ENCODE measurements at places on chromosomes 16 and 17.

DNA sequence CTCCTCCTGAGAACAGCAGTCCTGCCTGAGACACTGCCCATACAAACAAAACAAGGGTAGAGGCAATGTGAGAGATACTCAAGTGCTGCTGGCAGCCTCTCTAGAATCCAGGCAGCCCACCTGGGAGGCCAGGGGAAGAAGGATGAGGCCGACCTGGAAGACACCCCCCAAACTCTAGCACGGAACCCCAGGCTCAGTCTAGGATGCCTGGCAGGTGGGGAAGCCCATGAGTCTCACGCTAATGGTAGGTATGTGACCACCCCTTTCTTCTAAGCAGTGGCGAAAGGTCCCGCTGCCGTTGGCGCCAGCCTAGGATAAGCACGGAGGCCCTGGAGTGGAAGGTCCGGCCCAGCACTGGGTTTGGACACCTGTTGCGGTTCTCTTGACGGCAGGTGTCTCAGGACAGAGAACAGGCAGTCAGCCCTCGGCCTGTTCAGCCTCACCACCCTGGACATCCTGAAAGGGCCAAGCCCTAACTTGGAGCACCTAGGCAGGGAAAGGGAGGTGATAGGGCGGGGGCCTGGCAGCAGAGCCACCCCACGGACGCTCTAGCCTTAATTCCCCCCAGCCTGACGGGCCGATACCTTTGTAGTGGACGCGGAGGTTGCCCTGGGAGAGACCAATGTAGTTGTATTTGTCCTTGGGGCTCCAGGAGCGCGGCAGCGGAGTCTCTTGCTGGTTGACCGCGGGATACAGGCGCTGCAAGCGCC lies 487 bp downstream of the RANBP10 start:
- DNase-seq = peak; percentile 15

DNA sequence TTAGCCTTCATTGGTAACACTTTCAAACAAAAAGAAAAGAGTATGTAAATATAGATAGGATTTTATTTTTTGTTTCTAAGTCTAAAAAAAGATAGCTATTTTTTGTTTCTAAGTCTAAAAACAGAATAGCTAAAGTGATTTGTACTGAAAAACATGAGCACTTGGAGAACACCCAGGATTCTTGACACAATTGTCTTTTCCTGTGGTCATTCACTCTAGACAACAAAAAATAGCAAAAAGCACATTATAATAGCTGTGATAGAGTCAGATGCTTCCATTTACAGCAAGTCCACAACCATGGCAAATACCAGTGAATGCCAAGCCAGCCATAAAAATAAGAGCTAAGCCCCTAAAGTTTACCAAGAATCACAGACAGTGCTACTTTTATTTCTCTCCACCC lies 36.7 kb downstream of the SKAP1 start:
- no peak for DNase-seq

DNA sequence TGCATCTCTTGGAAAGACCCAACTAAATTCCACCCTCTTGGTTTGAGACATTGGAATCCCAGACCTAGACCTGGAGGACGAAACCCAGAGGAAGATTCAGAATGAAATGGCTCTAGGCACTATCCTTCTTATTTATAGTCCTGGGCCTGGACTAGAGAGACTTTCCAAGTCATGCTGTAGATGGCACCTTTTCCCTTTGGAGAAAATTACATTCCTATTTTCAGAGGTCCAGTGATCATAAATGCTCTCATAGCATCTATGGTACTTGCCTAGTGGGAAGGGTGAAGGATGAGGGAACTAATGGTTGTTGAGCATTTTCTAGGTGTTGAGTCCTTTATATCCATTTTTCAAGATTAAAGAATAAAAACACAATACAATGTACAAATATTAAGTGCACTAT lies 37.1 kb downstream of the SPACA3 start:
- no peak for DNase-seq

GRCh38 chr16:49632795-49633184 lies 223.1 kb downstream of the ZNF423 start:
- no peak for DNase-seq

DNA sequence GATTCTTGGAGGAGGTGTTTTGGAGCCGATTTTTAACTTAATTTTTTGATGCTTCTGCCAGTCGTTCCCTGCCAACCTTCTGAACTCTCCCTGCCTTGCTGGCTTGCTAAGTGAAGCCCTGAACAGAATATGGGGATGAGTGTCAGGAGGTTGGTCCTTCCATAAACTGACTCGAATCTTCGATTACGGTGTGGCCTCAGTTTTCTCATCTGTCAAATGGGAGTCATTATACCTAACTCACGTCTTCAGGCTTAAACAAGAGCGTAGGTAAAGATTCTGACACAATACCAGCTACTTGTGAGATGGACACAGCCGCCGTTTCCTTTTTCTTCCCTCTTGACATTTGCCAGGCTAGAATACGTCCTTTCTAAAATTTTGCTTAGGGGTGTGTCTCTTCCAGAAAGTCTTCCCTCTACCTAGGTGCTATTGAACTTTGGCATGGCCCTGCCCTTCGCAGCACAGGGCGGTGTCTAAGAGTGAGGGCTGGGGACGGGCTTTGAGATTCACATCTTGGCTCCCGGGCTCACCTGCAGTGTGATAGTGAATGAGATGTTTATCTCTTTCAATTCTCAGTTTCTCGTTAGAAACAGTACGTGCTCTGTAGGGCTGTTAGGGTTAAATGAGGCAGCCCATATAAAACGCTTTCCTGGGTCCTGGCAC lies 190.6 kb upstream of the SDK2 start:
- no peak for DNase-seq

DNA sequence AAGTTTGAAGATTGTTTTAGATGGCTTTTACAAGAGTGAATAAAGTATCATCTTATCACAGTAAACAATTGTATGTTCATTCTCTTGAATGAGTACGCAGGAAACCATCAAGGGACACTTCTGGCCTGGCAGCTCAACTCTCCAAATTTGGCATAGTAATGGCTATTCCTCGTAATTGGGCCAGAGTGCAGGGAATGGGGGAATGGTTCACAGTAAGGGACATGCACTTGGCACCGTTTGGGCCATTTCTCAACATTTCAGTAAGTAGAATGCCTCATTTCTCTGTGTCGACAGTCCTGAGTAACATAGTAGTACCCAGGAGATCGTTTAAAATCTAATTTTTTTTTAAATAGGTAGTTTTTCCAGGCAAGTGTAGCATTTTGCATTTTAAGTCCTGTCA lies 309.6 kb downstream of the KCNJ2 start:
- DNase-seq = no peak

- DNase-seq = no peak
Observed at GRCh38 chr17:10727192-10727591, 2.6 kb downstream of the TMEM220 start.

GRCh38 chr16:50988441-50988840 lies 162.6 kb downstream of the SALL1 start:
- DNase-seq = no peak

- DNase-seq = peak; percentile 67
Observed at GRCh38 chr16:1990351-1991134, 773 bp downstream of the SYNGR3 start.

- DNase-seq = no peak
Observed at GRCh38 chr16:8585857-8586256, 4.5 kb downstream of the TMEM114 start.

DNA sequence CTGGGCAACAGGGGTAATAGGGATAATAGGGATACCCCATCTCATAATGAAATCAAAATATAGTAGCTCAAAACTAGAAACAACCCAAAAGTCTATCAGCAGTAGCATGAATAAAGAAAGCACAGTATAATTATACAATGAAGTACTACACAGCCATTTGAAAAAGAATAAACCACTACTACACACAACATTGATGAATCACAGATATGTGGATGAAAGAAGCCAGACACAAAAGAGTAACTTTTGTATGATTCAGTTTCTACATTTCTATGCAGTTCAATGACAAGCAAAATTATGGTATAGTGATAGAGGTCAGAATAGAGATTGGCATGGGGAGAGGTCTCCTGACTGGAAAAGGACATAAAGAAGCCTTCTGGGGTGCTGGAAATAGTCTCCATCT lies 2.8 kb upstream of the HOXB13 start:
- no peak for DNase-seq

DNA sequence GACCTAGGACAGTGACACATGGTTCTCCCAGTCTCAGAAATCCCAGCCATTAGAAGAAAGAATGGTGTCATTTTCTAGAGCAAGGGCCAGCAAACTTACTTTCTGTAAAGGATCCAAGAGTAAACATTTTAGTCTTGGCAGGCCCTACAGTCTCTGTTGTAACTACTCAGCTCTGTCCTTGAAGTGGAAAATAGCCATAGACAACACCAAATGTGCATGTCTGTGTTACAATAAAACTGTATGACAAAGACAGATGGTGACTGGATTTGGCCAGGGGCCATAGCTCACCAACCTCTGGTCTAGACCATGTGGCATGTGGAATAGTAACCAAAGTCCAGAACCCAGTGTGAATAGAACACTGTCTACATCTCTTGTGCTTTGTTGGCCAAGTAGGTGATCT lies 286.5 kb downstream of the HS3ST4 start:
- DNase-seq = no peak

GRCh38 chr16:77986011-77986740 lies 36.2 kb upstream of the CLEC3A start:
- no peak for DNase-seq

- DNase-seq = peak; percentile 43
Observed at GRCh38 chr17:9402590-9403199, 172.9 kb downstream of the STX8 start.

DNA sequence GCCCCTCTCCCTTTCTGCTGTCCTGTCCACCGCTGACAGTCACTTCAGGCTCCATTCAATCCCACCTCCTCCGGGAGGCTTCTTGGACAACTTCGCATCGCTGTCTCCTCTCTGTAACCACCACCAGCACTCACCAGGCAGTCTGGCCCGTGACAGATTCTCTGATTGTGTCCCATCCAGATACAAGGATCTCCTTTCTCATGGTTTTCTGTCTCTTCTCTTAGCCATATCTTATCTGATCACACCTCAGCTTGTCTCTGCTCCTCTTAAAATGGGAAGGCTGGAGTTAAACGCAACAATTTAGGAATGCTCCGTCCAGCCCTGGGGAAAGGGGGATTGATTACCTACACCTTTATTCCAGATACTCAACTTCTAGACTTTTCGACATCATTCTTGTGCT lies 56.9 kb upstream of the ARHGAP44 start:
- no peak for DNase-seq

GRCh38 chr16:22670551-22671041 lies 143.4 kb upstream of the HS3ST2 start:
- DNase-seq = peak; percentile 15

- no peak for DNase-seq
Observed at GRCh38 chr17:48640858-48641180, 14.7 kb upstream of the HOXB9 start.

DNA sequence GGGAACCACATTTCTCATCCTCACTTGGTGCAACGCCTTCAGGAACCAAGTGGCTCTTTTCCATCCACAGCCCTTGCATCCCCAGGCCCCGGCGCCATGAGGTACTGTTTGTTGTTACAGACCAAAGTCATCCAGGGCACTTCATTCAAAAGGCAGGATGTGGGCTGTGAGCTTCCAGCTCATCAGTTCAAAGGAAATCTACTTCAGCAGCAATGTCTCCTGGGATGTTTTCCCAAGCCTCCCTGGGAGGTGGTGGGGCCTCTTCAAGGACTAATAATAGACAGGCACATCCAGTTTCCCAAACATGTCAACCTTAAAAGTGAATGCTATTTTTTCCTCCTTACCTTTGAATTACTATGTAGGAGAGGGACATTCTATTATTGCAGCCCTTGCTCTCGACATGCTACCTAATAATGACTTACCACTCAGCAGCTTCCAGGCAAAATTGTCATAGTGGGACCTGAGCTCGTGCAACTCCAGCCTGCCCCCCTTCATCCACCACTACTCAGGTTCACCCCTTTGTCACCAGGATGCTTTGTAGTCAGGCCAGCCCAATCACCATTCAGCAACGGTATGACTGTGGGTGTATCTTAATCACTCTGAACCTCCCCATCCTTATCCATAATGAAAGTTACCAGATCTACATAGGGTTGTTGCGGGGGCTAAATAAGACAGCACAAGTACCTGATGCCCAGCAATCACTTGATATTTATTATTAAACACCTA lies 1.7 kb upstream of the PRKCB start:
- DNase-seq = no peak

DNA sequence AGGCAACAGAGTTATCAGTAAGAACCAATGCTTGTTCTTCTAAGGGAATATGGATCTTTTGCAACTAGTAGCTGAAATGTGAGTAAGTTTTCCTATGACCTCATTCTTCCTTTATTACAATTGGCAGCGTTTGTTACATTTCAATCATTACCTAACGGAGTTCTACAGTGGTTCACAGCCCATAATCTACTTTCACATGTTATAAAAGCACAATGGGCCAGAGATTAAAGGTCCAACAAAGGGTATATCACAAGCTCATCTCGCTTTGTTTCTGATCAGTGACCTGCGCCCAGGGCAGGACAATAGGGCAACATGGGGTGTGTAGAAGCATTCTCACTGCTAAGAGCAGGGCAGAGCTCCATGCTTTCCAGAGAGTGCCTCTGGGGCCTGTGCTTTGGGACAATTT lies 279.9 kb upstream of the DYNLRB2 start:
- no peak for DNase-seq

DNA sequence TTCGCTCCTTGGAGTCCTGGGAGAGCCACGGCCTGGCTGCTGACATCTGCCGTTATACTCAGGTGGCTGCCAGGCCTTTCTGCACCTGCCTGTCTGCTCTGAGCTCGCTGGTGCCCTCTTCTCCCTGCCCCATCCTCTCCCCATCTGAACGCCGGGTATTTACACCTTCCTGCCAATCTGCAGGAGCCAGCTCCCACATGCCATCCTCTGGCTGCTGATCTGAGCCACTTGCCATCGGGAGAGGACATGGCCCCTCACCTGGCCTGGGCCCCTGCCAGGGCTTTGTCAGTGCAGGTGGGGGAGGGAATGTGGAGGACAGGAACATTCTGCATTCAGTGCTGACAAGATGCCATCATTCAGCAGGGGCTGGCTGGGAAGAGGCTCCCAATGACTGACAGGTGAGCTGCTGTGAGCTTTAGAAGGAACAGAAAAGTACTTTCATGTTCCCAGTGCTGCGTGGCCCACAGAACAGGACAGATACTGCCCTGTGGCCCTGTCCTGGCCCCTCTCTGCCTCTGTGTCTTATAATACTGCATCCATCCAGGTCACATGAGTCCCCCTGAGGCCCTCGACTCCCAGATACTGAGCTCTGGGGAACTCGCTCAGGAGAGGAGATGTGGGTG lies 96.3 kb upstream of the ZNF469 start:
- DNase-seq = no peak

DNA sequence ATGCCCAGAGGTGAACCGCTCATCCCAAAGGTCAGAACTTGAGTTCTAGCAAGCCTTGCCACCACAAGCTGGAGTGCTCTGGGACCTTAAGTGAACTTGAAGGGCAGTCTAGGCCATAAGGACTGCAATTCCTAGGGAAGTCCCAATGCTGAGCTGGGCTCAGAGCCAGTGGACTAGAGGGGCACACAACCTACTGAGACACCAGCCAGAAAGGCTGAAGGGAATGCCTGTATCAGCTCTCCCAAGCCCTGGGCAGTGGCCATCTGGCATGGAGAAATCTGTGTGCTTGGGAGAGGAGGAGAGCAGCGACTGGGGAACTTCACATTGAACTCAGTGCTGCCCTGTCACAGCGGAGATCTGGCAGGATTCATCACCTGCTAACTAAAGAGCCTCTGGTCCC lies 201.3 kb downstream of the CEP112 start:
- no peak for DNase-seq

GRCh38 chr17:64778240-64779097 lies 116.4 kb upstream of the SMURF2 start:
- no peak for DNase-seq

- DNase-seq = peak; percentile 8
Observed at GRCh38 chr16:55444754-55445485, 34.1 kb upstream of the MMP2 start.
